ENCODE measurements at places on chromosomes 4 and X.

DNA sequence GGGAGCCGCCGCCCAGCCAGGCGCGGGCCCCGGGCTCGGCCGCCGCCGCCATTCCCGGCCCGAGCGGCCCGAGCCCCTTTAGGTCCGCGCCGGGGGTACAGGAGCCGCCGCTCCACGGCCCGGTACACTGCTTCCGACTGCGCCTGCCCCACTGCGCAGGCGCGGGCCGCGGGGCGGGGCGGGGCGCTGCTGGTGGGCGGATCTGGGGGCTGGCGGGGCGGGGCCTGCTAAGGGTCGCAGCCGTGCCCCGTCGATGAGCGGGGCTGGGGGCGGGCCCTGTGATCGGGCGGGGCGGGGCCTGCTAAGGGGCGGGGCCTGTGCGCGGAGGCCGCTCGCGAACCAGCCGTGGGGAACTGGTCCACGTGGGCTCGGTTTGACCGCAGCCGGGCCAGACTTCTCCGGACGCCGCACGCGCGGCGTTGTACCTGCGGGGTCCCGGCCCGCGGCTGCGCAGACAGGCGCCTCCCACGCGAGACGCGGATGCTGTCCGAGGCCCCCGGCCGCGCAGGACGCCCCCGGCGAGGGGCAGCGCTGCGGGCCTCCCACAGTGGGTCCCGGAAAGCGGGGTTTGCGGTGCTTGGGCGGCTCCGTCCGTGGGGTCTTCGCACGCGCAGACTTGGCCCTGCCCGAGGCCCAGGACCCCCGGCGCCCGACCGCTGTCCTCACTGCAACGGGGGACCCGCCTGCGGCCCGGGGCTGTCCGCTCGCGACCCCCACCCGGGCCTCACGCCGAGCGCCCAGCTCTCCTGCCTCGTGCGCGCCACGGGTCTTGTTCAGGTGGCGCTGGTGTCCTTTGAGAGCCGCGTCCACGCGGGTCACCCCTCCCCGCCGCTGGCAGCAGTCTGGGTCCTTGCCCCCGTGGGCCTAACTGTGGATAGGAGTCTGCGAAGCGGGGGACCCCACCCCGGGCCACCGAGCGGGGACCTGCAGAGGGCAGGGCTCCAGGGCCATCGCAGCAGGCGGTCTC lies at the start of gene DGKQ:
DGKQ (minus strand) TSS at position 139 of the 967 bp plus-strand sequence; CDS start at position 52, 87 bp downstream.
- peak; percentile 89 for DNase-seq

GRCh38 chr4:81673961-81674360 lies 202.3 kb upstream of the RASGEF1B start:
- no peak for DNase-seq

DNA sequence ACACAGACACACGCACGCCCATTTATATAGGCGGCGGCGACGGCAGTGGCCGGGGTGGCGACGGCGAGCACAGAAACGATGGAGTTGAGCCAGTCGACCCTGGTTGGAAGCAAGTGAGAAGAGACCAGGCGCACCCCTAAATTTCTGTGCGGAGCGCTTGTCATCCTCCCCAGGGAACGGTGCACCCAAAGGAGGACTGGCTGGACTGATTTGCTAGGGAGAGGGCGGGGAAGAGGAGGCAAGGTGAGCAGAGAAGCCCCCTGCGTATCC lies 302 bp downstream of the NHS start:
- DNase-seq: no peak

DNA sequence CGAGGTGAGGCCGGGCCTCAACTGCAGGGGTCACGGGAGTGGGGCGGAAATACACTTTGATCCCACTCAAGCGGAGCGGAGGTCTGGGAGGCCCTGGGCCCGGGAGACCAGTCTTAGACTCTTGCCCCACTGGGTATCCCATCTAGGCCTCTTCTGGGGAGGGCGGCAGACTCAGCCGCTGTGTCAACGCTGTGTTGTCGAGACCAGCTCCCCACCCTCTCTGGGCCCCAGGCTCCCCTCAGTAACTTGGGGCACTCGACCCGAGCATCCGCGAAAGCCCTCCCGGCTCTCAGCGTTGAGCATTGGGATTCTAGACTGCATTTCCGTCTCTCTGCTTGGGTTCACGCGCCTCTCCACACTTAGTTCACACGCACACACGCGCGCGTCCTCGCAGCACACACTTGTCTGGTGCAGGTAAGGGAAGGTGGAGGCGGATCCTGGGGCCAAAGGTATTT lies 1.7 kb downstream of the NKX3-2 start:
- DNase-seq: no peak

DNA sequence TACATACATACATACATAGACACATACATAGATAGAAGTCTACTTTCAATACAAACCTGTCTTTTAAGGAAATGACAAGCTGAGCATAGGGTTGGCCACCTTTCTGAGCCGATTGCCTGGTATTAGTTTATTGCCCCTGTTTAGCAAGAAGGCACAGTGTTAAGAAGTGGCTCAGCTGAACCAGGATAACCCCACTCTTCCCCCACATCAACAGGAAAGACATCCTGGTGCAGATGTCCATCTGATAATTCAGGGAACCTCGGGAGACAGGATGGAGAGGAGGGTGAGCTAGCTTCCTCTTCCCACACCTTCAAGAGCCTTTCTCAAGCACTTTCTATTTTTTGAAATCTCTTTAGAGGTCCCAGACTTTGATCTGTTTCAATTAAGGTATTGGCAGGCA lies 52.3 kb downstream of the PKD2 start:
- DNase-seq: no peak

DNA sequence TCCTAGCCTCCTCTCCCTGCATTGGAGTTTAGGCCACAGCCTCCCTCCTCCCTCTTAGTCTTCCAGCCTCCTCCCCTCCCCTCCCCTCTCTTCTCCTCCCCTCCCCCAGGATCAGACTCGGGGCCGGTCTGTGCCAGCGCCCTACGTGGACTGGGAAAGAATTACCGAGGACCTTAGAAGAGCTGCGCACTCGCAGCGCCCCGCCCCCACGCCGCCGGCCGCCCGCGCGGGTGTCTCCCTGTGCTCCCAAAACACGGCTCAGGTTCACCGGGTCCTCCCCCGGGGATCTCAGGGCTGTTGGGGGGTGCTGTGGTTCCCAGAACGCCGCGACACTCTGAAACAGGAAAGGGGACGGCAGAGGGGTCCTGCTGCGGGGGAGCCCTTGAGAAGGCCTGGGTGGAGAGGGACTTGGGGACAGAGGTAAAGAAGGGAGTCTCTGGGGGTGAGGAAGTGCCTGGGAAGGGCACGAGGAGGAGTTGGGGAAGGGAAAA lies 122.3 kb upstream of the TBL1X start:
- DNase-seq: peak; percentile 63

DNA sequence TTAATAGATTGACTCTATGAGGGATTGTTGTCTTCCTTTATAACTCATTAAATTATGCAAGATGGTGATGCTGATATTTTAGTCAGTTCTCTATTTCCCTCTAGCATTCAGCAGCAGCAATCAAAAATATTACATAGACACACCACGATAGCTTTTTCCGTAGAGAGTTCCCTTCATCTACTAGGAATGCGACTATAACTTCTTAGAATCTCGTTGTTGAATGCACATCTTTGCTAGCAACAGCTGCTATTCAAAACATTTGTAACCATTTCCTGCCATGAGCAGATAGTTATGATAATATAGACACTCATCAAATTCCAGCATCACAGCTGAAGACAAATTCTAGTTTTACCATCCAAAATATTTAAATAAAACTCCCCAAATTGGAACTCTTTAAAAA lies 147.4 kb upstream of the FGF13 start:
- DNase-seq: no peak

DNA sequence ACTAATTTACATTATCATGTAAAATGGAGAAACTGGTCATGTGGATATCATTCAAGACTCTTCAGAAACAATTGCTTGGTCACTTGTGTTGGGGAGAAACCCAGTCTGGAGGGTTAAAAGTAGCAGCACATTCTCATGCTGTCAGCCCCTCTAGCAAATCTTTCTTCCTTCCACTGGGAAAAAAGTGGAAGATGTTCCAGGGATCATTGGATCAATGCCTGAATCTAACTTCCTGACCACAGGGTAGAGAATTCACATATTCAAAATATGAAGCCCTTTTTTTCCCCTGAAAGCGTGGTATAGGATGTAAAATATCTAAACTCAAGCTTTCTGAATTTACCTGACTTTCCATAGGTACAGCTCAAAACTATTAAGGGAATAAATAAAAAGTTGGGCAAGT lies 98.0 kb downstream of the CXCL13 start:
- DNase-seq: no peak

GRCh38 chr4:173074501-173074946 lies 94.1 kb upstream of the GALNT7 start:
- DNase-seq: no peak

DNA sequence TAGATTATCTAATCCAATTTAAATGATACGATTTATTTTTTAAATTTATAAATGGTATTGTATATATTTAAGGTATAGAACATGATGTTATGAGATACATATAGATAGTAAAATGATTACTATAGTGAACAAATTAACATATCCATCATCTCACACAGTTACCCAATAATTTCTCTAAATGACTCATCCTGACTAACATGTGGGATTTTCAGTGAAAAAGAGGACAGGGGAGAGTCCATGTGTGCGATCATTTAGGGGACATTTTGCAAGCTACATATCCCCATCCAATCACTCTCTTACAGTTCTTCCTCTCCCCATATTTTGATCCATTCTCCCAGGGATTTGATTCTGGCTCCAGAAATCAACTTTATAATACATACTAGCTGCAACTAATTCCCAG lies 88.2 kb downstream of the ABCB7 start:
- DNase-seq: no peak

DNA sequence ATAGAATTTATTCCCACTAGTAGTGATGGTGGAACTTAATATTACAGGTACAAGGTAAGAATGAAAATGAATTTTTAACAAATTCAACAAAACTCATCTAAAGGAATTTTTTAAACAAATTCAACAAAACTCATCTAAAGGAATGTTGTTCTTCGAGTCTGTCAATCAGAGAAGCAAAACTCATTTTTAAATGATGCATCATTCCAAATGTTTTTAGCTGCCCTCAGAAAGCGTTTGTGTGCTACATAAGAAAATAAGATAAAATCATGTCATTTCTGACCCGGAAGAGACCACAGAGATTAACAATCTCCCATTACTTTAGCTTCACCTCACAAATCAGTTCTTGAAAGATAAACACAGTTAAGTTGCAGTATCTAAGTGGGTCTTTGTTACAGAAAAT lies 129.4 kb downstream of the REELD1 start:
- DNase-seq: no peak

DNA sequence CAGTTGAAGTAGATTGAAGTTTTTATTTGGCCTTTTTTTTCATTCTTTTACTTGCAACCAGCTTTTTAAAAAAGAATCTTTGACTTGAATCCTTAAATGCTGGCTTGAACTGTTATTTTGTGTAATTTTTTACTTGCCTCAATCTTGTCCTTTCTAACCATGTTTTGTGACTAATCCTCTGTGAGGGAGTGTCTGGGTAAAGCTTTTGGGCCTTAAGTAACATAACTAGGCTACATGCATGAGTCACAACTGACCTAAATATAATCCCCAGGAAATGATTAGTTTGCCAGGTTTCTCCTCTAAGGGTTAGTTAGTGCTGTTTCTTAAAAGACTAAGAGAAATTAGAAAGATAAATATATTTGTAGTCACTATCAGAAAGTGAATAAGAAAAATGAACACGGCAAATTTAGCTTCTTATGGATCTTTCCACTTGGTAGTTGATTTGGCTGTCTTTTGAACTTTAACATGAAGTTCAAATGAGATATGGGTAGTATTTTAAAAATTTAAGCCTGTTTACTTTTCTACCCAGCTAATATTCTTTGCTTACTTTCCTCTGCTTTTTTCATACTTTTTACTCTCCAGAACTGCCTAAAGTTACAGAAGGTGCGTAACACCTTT lies 13.0 kb downstream of the EXOC1 start:
- no peak for DNase-seq

Data from CD4-positive, alpha-beta T cell treated with Interleukin-6 for 4 hours (primary cell).